NCI-H187 (cell line): ENCODE measurements at places on chromosomes 5 and 9.

DNA sequence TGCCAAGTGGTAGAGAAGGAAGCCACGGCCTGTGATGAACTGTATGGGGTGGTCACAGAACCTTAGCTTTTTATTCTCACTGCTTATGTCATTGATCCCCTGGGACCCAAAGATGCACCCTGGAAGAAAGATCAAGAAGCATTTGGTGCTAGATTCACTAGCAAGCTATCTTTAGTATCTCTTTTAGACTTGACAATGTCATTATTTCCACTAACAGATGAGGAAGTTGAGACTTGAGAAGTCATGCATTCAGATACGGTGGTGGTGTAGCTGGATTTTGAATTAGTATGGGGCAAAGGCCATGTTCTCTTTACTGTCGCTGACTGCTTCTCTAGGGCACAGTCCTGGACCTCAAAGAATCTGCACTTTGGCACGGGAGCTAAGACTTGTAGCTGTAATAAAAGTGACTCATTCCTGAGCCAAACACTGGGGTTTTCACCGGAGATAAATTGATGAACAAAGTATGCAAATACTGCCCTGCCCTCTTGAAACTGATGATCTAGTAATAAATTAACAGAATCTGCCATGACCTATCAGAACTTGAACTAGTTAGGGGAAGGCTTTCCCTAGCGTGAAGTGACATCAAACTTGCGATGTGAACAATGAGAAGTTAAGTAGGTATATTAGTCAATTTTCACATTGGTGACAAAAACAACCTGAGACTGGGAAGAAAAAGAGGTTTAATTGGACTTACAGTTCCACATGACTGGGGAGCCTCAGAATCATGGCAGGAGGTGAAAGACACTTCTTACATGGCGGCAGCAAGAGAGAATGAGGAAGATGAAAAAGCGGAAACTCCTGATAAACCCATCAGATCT is 5.4 kb downstream of the GDA start:
- DNase-seq = no peak

GRCh38 chr9:113708821-113709713 is 167.0 kb upstream of the ZNF618 start:
- no peak for DNase-seq

DNA sequence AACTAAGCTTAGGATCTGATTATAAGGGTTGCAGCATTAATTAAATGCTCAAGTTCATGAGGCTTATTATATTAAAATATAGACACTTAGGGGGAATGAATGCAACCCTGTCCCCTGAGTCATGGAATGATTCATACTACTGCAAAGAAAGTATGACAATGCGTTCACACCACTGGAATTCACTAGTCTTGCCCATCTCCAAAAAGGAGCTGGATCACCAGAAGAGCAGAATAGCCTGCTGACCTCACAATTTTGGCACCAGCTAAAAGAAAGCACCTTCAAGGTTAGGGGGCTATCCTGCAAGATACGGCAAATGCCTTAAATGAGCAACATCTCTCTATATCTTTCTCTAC is 32.0 kb upstream of the TMED7 start:
- no peak for DNase-seq

DNA sequence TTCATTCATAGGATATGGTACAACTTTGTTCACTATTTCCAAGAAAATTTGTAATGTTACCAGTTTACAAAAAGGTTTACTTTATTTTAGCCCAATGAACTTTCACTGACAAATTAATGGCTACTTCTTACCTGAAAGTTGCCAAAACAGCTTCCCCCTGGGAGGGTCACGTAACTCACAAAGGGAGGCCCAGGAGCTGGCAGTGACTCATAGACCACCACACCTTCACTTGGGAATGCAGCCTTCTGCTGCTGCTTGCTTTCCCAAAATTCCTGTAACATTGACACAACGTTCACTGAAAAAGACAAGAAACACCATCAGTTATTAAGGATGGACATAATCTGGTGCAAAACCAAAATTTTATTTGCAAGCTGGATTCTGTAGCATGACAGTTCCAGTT is 18.1 kb downstream of the LIX1 start:
- DNase-seq = no peak

DNA sequence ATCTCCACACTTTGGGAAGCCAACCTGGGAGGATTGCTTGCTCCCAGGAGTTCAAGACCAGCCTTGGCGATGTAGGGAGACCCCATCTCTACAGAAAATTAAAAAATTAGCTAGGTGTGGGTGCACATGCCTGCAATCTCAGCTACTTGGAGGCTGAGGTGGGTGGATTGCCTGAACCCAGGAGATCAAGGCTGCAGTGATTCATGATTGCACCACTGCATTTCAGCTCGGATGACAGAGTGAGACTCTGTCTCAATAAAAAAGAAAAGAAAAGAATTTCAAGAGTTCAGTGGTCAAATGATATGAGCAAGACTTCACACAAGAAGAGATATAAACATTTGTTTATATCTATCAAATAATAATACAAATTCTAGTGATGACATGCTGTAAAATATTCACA is 23.0 kb upstream of the MTAP start:
- no peak for DNase-seq

GRCh38 chr9:30995956-30996738 is 1388.3 kb upstream of the ACO1 start:
- no peak for DNase-seq

GRCh38 chr5:174329738-174330137 is 284.2 kb downstream of the NSG2 start:
- no peak for DNase-seq

- no peak for DNase-seq
Observed at GRCh38 chr5:110414360-110414759, 312.1 kb downstream of the TMEM232 start.

- DNase-seq = no peak
Observed at GRCh38 chr5:147479949-147480348, 29.9 kb downstream of the DPYSL3 start.

DNA sequence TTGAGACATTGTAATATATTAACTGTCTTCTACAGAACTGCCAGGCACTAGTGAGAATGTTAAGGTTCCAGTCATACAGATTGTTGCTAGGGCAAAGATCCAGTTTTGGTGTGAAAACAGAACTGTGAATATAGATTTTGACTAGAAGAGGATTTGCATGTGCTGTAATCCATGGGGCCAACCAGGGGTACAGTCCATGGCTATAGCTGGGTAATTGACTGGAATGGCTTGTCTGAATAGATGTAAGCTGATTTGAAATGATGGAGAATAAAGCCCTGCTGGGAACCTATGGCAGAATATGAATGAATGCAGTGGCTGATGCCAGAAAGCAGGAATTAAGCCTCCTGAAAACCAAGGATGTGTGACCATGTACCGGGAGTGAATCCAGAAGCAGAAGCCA is 748.5 kb upstream of the CDH10 start:
- DNase-seq = no peak

DNA sequence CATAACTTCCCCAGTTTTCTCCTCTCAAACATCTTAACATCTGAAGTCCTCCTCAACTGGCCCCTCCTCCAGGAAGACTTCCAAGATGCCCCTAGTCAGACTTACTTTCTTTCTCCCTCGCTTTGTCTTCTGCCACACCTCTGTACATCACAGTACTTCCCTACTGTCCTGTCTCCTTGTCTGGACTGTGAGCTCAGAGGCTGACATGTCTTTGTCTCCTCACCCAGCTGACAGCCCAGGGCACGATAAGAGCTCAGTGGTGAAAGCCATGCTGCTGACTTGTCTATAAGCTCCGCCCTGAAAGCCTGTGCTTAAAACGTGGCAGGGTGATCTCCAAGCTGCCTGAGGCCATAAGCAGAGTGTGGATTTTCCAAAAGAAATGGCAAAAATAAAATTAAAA is 33.0 kb upstream of the SLC25A51 start:
- no peak for DNase-seq

DNA sequence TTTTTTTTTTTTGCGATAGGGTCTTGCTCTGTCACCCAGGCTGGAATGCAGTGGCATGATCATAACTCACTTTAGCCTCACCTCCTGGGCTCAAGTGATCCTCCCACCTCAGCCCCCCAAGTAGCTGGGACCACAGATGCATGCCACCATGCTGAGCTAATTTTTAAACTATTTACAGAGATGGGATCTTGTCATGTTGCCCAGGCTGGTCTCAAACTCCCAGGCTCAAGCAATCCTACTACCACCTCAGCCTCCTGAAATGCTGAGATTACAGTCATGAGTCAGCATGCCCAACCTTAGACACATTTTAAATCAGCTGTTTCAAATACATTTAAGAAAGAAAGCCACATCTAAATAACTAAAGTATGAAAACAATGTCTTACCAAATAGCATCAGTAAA is 439.0 kb downstream of the EBF1 start:
- no peak for DNase-seq

DNA sequence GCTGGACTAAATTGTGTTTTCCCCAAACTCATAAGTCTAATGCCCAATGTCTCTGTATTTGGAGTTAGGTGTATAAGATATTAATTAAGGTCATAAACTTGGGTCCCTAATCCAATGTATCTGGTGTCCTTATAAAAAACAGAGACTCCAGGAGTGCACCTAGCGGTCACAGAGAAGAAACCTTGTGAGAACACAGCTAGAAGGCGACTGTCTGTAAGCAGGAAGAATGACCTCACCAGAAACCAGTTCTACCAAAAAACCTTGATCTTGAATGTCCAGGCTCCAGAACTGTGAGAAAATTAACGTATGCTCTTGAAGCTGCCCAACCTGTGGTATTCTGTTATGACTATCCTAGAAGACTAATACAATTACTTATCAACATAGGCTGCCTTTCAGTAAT is 591.7 kb upstream of the PTPRD start:
- no peak for DNase-seq

- DNase-seq = no peak
Observed at GRCh38 chr9:14705079-14705478, 11.8 kb upstream of the ZDHHC21 start.

- DNase-seq = no peak
Observed at GRCh38 chr9:135883410-135884089, 23.8 kb downstream of the CAMSAP1 start.

- no peak for DNase-seq
Observed at GRCh38 chr9:69279084-69279731, 45.8 kb upstream of the ENTREP1 start.

DNA sequence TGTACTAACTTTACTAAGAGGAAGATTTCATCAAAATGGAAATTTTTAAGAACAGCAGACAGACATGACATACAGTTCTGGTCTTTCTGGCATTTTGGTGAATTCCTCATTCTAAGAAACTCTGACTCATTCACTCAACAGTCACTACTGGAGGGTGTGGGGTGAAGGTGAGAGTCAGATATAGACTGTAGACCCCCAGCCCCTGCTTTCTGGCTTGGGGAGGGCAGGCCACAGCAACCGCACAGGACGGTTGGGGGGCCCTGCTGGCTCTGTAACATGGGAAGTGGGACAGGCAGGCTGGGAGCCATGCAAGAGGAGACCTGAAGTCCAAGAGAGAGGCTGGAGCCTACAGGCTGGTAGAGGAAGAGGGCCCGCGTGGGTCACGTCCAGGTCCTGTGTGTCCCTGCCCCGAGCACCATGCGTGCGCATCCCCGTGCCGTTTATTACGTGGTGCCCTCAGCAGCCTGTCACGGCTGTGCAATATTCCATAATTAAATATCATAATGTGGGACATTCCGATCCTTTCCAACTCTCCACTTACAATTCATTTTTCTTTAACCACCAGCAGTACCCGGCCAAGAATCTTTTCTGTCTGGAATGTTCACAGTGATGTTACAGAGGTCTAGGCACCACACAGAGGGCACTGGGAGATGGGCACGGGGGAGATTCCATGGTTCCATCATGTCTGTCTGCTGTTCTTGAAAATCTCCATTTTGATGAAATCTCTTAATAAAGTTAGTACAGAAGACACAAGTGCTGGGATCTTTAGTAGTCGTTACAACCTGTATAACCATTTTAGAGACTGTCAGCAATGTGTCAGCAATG is 75.5 kb downstream of the SEMA4D start:
- no peak for DNase-seq

DNA sequence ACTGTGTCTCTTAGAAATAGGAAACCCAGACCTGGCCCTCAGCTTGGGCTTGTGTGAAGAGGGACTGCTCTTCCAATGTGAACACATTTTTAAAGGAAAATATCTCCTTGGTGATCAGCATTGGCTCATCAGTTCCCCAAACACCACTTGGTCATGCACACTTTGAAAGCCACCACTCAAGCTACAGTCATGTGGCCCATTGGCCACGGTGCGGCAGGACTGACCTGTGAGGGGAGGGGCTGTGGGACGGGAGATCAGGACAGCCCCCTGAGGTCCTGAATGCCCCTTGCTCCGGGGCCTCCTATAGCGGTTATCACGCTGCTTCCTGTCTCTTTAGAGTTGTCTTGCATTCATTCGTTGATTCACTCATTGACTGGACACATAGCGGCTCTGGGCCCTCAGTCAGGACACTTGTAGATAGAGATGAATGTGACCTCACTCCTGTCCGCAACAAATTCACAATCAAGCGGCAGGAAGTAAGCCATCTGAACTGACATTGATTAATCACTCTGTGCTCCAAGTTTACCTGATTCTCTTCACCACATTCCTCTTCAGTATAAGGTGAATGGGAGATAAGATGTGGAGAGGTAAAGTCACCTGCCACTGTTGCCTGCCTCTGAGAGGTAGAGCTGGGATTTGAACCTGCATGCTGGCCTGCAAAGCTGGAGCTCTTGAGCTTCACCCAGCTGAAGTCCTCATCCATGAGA is 73.1 kb downstream of the COL15A1 start:
- no peak for DNase-seq

- no peak for DNase-seq
Observed at GRCh38 chr5:60929024-60929423, 15.8 kb downstream of the ERCC8 start.

DNA sequence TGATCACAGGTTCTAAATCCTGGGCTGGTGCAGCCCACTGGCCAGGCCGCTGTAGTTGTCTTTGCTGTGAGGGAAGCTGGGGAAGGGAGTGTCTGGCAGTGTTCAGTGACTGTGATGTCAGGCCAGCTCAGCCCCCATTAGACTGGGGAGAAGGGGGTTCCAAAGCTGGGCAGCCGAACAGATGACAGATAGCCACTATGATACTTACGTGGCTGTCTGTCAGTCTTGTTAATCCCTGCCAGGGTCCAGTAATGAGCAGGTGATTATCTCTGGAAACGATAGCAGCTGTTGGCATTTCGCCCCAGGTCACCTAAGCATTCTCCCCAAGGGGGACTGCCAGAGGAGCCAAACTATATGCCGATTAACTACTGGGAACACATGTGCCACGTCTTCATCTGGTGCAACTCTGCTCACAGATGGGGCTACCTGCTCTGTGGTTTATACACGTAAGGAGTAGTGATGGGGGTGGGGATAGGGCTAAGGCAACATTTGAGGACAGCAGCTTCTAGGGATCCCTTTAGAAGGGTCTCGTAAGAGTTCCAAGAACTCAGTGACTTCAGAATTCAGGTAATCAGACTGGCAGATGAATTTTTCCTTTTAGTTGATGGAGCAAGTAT is 396.3 kb downstream of the KDM4C start:
- no peak for DNase-seq

DNA sequence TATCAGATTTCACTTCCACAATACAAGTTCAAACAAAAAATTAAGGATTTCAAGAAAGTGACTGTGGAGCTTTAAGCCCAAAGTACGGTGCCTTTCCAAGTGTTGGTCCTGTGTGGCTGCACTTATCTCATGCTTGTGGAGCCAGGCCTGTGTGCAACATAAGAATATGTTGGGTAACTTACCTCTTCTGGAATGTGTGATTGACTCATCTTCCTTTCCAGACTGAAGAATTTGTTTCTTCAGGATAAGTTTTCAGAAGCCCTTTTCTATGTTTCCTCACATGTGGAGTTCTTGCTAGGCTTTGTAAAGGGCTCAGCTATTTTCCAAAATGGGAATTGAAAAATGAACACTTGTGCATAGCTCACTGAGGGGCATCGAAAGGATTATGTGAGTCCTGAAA is 485.1 kb upstream of the PAPPA start:
- DNase-seq = no peak
